Stimulated activated CD8-positive, alpha-beta memory T cell treated with anti-CD3 and anti-CD28 coated beads, Interleukin-2, amount 100 ng/mL, for 48 hours (primary cell): ENCODE measurements at places on chromosomes 6 and 20.

DNA sequence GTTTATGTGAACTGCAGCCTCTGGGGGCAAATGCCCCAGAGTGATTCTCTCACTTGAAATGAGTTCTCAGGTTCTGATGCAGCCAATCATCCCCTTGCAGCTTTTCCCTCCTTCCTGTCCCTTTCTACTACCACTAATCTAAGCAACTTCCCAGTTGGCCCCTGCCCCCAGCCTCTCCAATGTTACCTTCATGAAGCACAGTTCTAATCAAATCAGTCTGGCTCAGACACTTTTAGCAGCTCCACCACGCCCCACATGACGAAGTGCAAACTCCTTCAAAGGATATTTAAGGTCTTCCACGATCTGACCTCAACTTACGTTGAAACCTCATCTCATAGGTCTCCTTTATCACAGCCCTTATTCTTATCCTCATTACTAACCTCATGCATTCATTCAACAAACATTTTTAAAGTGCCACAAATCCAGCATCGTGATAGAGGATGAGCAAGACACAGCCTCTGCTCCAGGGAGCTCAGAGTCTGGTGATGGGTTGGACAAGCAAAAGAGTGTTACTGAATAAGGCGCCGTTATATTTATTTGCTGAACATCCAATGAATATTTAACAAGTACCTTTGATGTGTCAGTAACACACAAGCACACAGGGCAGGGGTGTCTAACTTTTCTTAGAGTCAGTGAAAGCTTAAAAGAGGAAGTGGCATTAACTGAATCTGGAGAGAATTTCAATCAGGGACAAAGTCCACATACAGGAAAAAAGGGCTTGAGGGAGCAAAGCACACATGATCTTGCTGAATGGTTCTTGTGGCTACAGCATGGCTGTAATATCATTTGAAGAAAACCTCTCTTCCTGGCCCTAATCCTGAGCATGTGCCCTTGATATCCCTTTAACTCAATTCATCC lies 20.4 kb upstream of the DTNBP1 start:
- no peak for DNase-seq

GRCh38 chr6:37882724-37883413 lies 63.3 kb downstream of the ZFAND3 start:
- no peak for DNase-seq

DNA sequence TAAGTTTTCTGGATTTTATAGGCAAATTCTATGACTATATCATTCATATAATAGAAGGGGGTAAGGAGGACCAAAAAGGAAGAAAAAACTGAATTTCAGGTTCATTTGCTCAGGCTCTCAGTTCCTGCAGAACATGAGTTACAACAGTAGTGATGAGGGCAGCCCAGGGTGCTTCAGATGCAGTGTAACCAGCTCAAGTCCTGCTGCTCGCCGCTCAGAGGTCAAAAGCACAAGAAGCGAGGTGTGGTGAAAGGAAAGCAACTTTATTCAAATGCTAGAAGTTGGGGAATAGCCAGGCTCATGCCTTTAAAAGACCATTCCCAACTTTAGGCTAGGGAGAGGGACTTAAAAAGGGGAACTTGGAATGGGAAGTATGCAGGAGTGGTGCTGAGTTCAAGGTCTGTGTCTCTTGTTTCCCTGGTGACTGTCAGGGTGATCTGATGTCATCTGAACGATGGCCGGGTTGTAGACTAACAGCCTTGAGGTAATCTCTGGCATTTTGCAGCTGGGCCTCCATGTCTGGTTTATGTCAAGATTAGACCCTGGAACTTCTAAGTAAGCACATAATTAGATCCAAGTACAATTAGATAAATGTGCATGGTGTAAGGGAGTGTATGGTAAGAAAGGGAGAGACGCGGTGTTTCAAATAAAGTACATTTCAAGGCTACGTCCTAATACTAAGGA lies 14.5 kb upstream of the SEC63 start:
- no peak for DNase-seq

DNA sequence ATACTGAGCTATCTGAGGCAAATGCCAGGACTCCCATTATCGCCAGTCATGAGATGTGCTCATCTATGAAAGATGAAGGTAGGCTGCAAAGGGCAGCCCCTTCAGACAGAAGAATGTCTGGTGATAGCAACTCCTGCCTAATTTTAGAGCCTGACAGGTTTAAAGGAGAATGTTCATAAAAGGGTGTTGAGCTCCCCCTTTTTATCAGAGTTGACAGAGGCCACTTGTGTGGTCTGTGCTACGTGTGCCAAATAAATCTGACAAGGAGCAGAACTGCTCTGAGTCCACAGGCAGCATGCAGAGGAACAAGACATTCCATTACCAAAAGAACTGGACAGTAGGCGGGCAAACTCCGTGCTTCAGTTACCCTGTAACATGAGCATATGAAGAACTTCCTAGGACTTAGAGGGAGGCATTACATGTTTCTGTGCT lies 101.8 kb downstream of the PREP start:
- no peak for DNase-seq

- DNase-seq, result no peak
Measured at GRCh38 chr6:150891888-150892485, 26.5 kb downstream of the MTHFD1L start.

DNA sequence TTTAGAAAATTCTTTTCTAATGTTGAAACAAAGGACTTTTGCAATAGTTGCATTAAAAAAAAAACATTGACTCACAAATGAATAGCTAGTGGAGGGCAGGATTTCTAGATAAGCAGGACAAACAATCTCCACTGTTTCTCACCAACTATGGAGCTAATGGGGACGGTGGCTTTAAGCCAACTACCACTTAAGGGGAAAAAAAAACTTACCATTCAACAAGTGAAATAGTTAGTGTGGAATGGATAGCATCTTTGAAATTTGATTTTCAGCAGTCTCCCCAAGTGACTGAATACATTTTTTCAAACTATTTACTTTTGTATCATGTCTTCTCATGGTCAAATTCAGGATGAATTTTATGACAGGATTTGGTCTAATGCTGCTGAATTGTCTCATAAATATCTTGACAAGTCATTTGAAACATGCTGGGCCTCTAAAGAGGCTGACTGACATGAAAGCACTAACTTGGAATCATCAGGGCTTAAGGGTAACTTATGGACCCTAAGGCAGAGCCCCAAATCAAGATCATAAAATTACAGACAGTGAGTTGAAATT lies 100.5 kb downstream of the EYA4 start:
- no peak for DNase-seq

- no peak for DNase-seq
Measured at GRCh38 chr20:55269913-55270312, 735.4 kb downstream of the CBLN4 start.

DNA sequence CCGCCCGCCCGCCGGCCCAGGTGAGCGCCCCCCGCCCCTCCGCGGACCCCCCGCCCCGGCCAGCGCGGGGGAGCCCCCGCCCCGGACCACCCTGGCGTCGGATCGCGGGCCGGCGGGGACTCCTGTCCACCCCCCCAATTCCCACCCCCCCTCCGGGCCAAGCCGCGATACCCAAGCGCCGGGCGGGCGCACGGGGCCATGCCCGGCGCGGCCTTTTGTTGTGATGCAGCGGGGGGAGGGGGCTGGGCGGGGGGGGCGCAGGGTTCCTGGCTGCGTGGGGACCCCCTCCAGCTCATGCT lies 245 bp downstream of the SRC start:
- no peak for DNase-seq

DNA sequence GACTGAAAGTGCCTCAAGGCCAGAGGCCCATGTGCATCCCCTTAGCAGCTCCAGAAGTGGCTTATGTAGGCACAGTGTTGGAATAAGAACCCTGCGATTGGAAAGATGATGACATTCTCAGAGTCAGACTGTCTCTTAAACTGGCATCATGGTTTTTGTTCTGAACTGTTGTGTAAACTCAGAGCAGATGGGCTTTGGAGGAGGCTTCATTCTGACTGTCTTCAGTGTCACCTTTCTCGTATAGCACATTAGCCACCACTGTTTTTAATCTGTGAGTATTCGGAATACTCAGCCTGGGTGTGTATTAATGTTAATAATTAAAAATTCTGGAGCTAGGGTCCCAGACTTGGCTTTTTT lies 140.9 kb downstream of the JARID2 start:
- DNase-seq, result no peak

- no peak for DNase-seq
Measured at GRCh38 chr6:129575378-129576118, 134.4 kb downstream of the ARHGAP18 start.
